Frontal cortex (tissue), 4 donors: ENCODE measurements at places on chromosomes 12 and 14. TPM values are rescaled to one million over a fixed set of nuclear protein-coding genes. Genes with fewer than 3 reads are reported as not detected.
A peak's percentile ranks its signal among the peaks of the same experiment; 100 is the strongest.

Gene CLEC6A
- total RNA-seq: not detected

Gene ACIN1
- total RNA-seq: 73.0 TPM

- peak; percentile 32 for DNase-seq
Observed at GRCh38 chr12:12890543-12891079, 751 bp upstream of the GPRC5A start.

GRCh38 chr12:66058554-66058953 lies 72.0 kb downstream of the LLPH start:
- no peak for DNase-seq

- no peak for DNase-seq
Observed at GRCh38 chr12:114686426-114686772, 2.4 kb upstream of the TBX3 start.
